Diencephalon (tissue), 1 donor: ENCODE measurements at places on chromosomes 7 and 10. TPM values are rescaled to one million over a fixed set of nuclear protein-coding genes. Genes with fewer than 3 reads are reported as not detected.

The OR6V1 gene
- not detected for total RNA-seq

The SNCG gene
- 29.1 TPM for total RNA-seq

The PDGFA gene
- total RNA-seq, result 52.6 TPM

The CABCOCO1 gene
- total RNA-seq, result 5.5 TPM

The PRKAR1B gene
- 133 TPM for total RNA-seq

The HOGA1 gene
- 2.5 TPM for total RNA-seq

The GRID1 gene
- 20.1 TPM for total RNA-seq

The INA gene
- 223 TPM for total RNA-seq

The AOAH gene
- total RNA-seq, result 5.3 TPM

The SAP25 gene
- not detected for total RNA-seq

The CTNNA3 gene
- 9.7 TPM for total RNA-seq

The GLCCI1 gene
- 75.4 TPM for total RNA-seq
